ENCODE measurements at places on chromosomes 2 and 18. TPM values are rescaled to one million over a fixed set of nuclear protein-coding genes. Genes with fewer than 3 reads are reported as not detected.

DNA sequence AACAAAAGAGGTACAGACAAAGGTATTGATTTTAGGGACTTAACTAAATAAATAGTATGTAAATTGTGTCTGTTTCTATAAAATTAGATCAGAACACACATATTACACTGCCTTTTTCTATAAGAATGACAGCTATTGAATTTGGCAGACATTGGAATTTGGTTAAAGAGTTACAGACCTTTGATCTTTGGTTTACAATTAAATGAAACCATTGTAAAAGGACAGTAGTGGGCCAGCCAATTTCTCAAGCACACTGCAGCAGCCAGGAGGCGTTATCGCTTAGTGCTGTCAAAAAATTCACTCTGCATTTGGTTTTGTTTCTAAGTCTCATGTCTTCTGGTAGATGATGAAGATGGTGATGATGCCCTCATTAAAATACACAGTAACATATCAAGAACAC lies 175.9 kb downstream of the NR4A2 start:
- no peak for DNase-seq

DNA sequence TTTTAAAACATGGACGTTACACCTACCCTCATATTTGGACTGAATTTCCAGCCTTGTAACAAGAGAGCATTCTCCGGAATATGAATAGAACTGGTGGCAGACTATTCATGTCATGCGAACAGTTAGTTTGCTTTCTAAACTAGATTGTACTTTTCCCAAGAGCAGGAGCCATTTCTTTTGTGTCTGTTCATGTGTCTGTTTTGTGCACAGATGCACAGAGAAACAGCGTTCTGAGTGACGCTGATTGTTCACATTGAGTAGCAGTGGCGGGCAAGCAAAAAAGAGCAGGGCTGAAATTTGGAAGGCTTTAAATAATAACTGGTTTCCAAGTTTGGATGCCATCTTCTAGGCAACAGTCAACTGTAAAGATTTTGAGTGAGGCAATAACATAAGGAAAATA lies 200.3 kb downstream of the NRXN1 start:
- no peak for DNase-seq

The ATP5MC3 gene
- total RNA-seq: 287 TPM

GRCh38 chr18:5461041-5461440 lies 82.8 kb downstream of the EPB41L3 start:
- DNase-seq: no peak

DNA sequence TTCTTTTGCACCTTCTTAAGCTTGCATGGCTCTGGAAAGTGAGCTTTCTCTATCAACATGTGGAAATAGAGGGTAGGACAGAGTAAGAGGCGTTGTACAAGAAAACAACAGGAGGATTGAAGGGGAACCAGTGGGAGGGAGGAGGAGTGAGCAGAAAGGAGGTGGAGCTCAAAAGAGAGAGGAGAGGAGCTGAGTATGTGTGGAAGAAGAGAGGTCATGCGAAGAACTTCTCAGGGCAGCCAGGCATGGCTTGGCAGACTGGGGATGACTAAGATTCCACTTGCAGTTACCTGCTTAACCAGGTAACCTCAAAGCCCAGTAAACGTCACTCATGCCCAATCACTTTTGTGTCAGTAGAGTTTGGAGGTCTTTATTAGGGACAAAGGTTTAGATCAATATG lies 105.1 kb downstream of the BCL2L11 start:
- DNase-seq: no peak

DNA sequence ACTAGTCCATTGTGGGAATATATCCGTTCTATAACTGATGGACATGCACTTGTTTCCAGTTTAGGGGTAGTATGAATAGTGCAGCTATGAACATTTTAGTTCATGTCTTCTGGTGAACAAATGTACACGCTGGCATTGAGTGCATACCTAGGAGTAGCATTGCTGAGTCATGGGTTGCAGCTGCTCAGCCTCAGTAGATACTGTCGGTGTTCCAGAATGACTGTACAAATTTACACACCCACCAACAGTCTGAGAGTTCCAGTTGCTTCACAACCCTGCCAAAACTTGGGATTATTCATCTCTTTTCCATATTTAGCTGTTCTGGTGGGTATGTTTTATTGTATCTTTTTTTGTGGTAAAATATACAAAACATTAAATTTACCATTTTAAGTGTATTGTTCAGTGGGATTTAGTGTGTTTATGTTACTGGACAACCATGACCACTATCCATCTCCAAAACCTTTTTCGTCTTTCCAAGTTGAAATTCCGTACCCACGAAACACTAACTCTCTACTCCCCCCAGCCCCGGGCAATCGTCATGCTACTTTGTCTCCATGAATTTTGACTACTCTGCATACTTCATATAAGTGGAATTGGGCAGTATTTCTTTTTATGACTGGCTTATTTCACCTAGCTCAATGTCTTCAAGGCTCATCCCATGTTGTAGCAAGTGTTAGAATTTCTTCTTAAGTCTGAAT lies 281.0 kb downstream of the PRKCE start:
- no peak for DNase-seq

GRCh38 chr2:144010096-144010836 lies 509.7 kb downstream of the ZEB2 start:
- no peak for DNase-seq

GRCh38 chr2:214465363-214466146 lies 54.7 kb downstream of the VWC2L start:
- DNase-seq: no peak

The UGT1A3 gene
- total RNA-seq: not detected

- no peak for DNase-seq
These were observed 350.5 kb upstream of the NETO1 start for GRCh38 chr18:73218293-73218692.

DNA sequence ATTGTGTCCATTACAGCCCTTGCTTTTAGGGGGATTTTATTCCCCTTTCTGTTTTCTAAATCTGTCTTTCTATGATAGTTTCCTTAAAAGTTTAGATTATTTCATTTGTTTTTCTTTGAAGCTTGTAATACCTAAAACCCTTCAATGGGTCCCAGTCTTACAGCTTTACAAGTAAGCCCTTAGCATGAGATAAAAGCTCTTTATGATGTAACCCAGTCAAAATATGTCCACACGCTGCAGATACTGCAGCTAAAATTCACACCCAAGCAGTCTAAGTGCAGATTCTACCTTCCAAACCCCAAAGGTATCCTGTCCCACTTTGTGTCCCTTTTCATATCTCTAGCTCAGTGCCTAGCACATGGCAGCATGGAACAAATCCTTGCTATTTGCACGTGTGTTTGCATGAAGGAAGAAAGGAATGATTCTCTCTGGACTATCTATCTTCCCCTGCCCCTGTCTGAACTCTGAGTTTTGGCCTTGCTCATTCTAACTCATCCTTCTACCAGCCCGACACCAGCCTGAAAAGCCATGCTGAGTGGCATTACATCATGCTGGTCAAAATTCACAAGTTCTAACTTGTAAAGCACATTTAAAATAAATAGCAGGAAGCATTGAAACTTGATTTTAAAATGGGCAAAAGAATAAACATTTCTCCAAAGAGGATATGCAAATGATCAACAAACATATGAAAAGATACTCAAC lies 623.2 kb downstream of the IRS1 start:
- no peak for DNase-seq

GRCh38 chr2:134716721-134717243 lies 2.0 kb downstream of the TMEM163 start:
- no peak for DNase-seq

DNA sequence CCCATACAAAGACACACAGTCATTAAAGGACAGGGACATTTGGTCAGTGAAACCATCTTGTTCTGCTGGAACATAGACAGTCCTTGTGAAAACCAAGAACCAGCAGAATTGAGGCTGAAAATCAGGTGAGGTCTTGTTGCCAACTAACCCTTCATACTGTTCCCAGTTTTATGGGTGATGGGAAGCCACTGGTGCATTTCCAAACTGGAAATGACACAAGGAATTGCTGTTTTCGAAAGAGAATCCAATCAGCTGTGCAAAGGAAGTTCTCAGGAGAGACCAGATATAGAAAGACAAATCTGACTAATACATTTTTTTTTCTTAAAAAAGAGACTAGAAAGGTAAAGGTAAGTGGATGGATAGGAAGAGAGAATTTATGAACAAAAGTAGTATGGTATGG lies 948.2 kb downstream of the TSN start:
- DNase-seq: no peak

- no peak for DNase-seq
These were observed 156.1 kb downstream of the TPGS2 start for GRCh38 chr18:36672437-36673344.

- no peak for DNase-seq
These were observed 283.3 kb upstream of the THUMPD2 start for GRCh38 chr2:40062381-40062780.

- DNase-seq: no peak
These were observed 107.6 kb upstream of the CAVIN2 start for GRCh38 chr2:191954451-191954850.

The SUCLG1 gene
- 59.8 TPM for total RNA-seq

DNA sequence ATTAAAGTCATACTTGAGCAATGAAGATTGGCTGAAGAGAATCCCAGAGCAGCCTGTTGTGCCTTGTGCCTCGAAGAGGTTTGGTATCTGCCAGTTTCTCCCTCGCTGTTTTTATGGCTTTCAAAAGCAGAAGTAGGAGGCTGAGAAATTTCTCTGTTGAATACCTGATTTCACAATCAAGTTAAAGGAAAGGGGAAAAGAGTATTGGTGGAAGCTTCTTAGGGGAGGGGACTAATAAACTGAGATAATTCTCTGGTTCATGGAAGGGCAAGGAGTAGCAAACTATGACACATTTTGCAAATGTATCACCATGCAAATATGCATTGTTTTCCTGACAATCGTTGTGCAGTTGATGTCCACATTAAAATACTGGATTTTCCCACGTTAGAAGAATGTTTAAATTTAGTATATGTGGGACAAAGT lies at the start of gene IL1B:
Gene IL1B, minus strand, starts transcription at position 85 of the 423 bp plus-strand sequence. CDS start 550 bp downstream, outside the sequence.
- no peak for DNase-seq

GRCh38 chr2:170924969-170925368 lies 4.1 kb upstream of the GORASP2 start:
- DNase-seq: no peak

Data from Panc1 (cell line).